Activated T-helper 17 cell treated with anti-CD3 and anti-CD28 coated beads, Interleukin-2, amount 50 U/mL, for 72 hours (primary cell): ENCODE measurements at places on chromosomes 6 and 20.

DNA sequence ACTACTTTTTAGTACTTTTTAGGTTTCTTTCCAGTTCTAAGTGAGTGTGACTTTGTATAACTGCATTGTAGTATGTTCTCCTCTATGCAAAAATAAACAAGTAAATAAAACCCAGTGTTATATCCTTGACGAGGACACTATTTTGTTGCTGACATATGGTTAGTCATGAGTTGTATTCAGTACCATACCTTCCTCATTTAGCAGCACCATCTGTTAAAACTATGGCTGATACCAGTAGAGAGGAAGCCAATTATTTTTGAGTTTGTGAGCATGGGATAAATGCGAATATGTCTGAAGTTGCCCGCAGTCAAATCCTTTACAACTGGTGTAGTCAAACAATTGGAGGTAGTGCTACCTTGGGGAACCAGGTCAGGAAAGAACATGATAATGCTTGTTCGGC is 74.1 kb downstream of the CDKAL1 start:
- H3K27me3 ChIP-seq = no peaks in the 10 kb centered on the region
- peaks cover 9% of the 10 kb centered on the region for H3K36me3 ChIP-seq
- H3K27ac ChIP-seq = no peak overlapping the region
- peaks cover 6% of the 10 kb centered on the region for H3K4me1 ChIP-seq
- no peak overlapping the region for H3K4me3 ChIP-seq
- no peak for ATAC-seq

- no peak overlapping the region for H3K27ac ChIP-seq
- no peaks in the 10 kb centered on the region for H3K27me3 ChIP-seq
- H3K4me1 ChIP-seq = no peaks in the 10 kb centered on the region
- no peak for ATAC-seq
- H3K4me3 ChIP-seq = no peak overlapping the region
Measured at GRCh38 chr20:37866051-37866450, 36.9 kb upstream of the VSTM2L start.

GRCh38 chr6:118650582-118651281 is 659 bp downstream of the CEP85L start:
- H3K27ac ChIP-seq = peak overlapping the region; percentile 25
- no peaks in the 10 kb centered on the region for H3K27me3 ChIP-seq
- ATAC-seq = peak; percentile 47
- H3K36me3 ChIP-seq = peaks cover 33% of the 10 kb centered on the region

- H3K27me3 ChIP-seq = peaks cover 3% of the 10 kb centered on the region
- H3K4me1 ChIP-seq = no peaks in the 10 kb centered on the region
- H3K4me3 ChIP-seq = no peak overlapping the region
- H3K36me3 ChIP-seq = no peaks in the 10 kb centered on the region
- no peak for ATAC-seq
Measured at GRCh38 chr6:165973473-165973872, 194.2 kb downstream of the TBXT start.

DNA sequence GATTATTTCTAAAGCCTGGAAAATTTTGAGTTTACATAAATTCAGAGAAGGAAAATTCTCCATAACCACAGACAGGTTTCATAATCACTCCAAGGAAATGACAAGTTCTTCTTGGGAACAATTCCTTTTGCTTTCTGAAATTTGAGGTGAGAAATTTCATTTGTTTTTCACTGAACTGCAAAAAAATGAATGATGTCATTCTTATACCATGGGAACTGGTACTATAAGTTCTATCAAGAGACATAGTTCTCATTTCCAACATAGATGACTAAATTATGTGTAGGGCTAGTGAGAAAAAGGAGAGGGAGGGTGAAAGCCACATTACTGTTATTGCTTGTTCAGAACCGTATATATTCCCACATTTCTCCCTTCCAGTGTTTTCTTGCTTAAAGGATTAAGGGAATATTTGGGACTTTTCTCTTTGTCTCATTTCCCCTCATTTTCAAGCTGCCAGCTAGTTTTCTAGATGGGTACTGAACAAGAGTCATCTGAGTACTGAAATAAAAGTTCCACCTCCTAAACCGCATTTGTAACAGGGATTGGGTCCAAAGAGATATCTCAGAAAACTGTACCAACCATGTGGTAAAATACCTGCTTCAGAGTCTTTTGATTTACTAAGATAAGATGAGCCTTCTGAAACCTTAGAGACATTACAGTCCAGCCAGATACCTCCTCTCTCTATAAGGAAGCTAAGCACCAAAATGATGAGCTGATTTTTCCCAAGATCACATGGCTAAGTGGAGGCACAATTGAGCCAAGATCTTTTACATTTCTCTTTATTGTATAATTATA is 144.3 kb upstream of the PRDM1 start:
- no peaks in the 10 kb centered on the region for H3K36me3 ChIP-seq
- peaks cover 8% of the 10 kb centered on the region for H3K4me1 ChIP-seq
- peak; percentile 87 for ATAC-seq
- peaks cover 5% of the 10 kb centered on the region for H3K27me3 ChIP-seq

DNA sequence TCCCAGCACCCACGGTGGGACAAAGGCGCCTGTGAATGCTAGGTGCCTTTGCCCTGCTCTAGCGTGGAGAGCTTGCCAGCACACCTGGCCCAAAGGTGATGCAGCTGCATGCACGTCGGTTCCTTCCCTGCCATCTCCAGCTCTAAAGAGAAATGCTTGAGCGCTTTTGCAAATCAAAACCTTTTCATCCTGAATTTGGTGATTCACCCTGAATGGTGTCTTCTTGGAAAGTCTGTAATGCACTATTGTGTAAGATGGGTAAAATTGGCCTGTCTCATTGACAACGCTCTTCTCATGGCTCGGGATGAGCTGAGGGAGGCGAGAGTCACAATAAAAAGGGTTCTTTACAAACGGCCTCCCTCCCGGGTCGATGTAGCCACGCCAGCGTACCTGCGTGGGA is 103.1 kb upstream of the ID4 start:
- no peaks in the 10 kb centered on the region for H3K4me1 ChIP-seq
- no peaks in the 10 kb centered on the region for H3K27me3 ChIP-seq
- H3K27ac ChIP-seq = no peak overlapping the region

GRCh38 chr6:46638650-46639049 is 14.0 kb downstream of the CYP39A1 start:
- ATAC-seq = no peak
- no peak overlapping the region for H3K4me3 ChIP-seq

- no peaks in the 10 kb centered on the region for H3K4me1 ChIP-seq
- H3K27me3 ChIP-seq = no peaks in the 10 kb centered on the region
- H3K27ac ChIP-seq = no peak overlapping the region
- no peak for ATAC-seq
- H3K4me3 ChIP-seq = no peak overlapping the region
Measured at GRCh38 chr20:14295238-14295637, 42.2 kb downstream of the FLRT3 start.

DNA sequence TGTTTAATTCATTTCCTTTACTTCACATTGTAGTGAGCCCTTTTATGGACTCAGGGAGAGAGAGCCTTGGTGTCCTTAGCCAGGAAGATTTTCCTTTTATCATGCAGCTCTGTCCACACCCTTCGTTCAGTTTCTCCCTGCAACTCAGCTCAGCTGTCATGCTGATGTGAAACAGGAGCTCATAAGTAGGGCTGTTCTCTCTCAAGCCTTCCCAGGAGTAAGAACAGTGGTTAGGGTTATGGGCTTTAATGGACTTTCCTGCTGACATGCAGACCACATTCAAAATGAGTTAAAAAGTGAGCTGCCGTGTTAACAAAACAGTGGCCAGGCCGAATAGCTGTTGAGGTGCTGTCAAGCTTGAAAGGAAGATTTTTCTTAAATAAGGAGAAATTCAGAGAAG is 104.1 kb downstream of the BCKDHB start:
- peaks cover 5% of the 10 kb centered on the region for H3K4me1 ChIP-seq
- no peaks in the 10 kb centered on the region for H3K36me3 ChIP-seq
- H3K4me3 ChIP-seq = no peak overlapping the region
- ATAC-seq = no peak
- no peak overlapping the region for H3K27ac ChIP-seq
- no peaks in the 10 kb centered on the region for H3K27me3 ChIP-seq

DNA sequence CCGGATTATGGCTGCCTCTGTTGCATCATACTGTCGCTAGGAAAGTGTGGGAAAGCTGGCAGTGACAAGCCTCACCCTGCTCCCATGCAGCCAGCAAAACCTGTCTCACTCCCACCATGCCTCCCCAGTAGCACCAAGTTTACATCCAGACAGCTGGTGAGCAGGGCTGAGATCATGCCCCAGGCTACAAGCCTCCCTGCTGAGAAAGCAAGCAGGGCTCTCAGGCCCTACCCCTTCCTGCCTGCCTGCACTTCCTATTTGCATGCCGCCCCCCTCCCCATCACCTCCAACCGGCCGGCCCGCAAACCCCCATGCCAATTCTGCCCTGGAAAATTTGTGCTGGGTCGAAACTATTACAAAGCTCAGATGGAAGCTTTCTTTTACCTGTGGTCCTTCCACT is 408.2 kb upstream of the FKBP1C start:
- no peak overlapping the region for H3K4me3 ChIP-seq
- no peak overlapping the region for H3K27ac ChIP-seq
- H3K4me1 ChIP-seq = no peaks in the 10 kb centered on the region
- H3K27me3 ChIP-seq = no peaks in the 10 kb centered on the region
- H3K36me3 ChIP-seq = no peaks in the 10 kb centered on the region

- no peak overlapping the region for H3K4me3 ChIP-seq
- peaks cover 8% of the 10 kb centered on the region for H3K4me1 ChIP-seq
- no peak for ATAC-seq
- peaks cover 7% of the 10 kb centered on the region for H3K27me3 ChIP-seq
Measured at GRCh38 chr6:21987501-21987957, 309.3 kb downstream of the PRL start.

DNA sequence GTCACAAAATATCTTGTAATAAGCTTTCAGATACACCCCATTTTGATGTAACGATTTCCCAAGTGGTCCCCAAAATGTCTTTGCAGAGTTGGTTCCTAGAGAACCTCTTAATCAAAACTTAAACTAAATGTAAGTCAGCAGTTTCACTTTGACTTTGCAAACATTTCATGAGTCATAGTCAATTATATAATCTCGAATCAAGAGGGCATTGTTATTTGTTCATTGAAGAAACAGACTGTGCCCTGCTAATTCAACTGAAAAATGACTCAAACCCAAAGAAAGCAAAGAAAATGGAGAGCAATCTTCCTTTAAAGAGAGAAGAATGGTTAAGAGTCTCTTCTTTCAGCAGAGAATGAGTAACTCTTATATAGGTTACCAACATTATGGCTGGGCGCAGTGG is 58.3 kb downstream of the IPCEF1 start:
- peaks cover 4% of the 10 kb centered on the region for H3K4me1 ChIP-seq
- H3K27ac ChIP-seq = peak overlapping the region; percentile 56
- H3K27me3 ChIP-seq = no peaks in the 10 kb centered on the region
- no peaks in the 10 kb centered on the region for H3K36me3 ChIP-seq
- ATAC-seq = peak; percentile 50
- H3K4me3 ChIP-seq = no peak overlapping the region

- no peak for ATAC-seq
- no peak overlapping the region for H3K4me3 ChIP-seq
Measured at GRCh38 chr6:2179241-2179640, 66.2 kb downstream of the GMDS start.

DNA sequence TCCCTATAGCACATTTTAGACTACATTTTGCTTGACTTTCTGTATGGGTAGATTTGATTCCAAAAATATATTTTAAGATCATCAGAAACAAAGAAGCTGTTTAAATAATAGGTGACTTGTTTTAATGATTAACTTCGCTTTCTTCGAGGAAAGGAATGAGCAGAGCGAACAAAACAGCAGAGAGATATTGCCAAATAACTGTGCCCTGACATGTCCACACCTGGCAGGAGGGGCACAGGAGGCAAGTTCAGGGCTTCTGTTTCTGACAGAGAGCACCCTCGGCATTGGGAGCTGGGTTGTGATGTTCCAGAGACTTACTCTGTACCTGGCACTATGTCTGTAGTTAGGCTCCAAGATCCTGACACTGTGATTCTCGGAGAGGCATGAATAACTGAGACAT is 155.7 kb upstream of the SASH1 start:
- no peaks in the 10 kb centered on the region for H3K36me3 ChIP-seq
- H3K4me1 ChIP-seq = no peaks in the 10 kb centered on the region
- no peak overlapping the region for H3K27ac ChIP-seq
- peaks cover 39% of the 10 kb centered on the region for H3K27me3 ChIP-seq
- no peak for ATAC-seq

DNA sequence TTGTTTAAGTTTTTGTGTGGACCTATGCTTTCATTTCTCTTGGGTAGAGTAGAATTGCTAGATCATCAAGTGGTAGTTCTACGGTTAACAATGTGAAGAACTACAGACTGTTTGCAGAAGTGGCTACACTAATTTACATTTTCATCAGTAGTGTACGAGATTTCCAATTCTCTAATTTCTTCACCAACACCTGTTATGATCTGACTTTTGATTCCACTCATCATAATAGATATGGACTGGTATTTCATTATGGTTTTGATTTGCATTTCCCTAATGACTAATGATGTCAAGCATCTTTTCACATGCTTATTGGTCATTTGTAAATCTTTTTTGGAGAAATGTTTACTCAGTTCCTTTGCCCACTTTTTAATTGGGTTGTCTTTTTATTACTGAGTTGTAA is 244.4 kb downstream of the GMDS start:
- no peak overlapping the region for H3K27ac ChIP-seq
- H3K36me3 ChIP-seq = no peaks in the 10 kb centered on the region
- H3K4me1 ChIP-seq = no peaks in the 10 kb centered on the region
- no peak overlapping the region for H3K4me3 ChIP-seq
- H3K27me3 ChIP-seq = no peaks in the 10 kb centered on the region
- no peak for ATAC-seq

- no peaks in the 10 kb centered on the region for H3K27me3 ChIP-seq
- no peak overlapping the region for H3K27ac ChIP-seq
- peaks cover 4% of the 10 kb centered on the region for H3K4me1 ChIP-seq
- ATAC-seq = no peak
- peaks cover 43% of the 10 kb centered on the region for H3K36me3 ChIP-seq
Measured at GRCh38 chr6:138897031-138897430, 91.0 kb downstream of the REPS1 start.

- H3K27ac ChIP-seq = peak overlapping the region; percentile 73
- peak; percentile 92 for ATAC-seq
- H3K4me3 ChIP-seq = peak overlapping the region; percentile 44
- H3K4me1 ChIP-seq = peaks cover 10% of the 10 kb centered on the region
Measured at GRCh38 chr6:44064089-44064947, 62.9 kb downstream of the MRPL14 start.

DNA sequence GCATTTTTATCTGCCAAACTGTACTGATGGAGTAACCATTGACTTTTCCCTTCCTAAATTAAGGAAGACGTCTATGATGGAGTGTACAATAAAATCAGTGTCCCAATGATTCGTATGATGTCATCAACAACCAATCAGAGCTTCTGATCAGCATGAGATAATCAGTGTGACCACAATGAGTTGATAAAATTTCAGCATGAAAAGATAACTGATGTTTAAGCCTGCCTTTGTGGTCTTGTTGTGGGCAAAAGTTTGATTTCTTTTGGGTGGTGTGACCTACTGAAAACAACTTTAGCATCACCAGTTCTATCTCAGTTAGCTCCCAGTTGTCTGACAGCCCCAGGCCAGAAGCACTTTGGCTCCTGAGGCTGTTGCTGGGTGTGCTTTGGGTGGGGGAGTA is 3.3 kb downstream of the PCIF1 start:
- H3K36me3 ChIP-seq = peaks cover 57% of the 10 kb centered on the region
- no peak for ATAC-seq
- H3K4me3 ChIP-seq = peak overlapping the region; percentile 99
- no peaks in the 10 kb centered on the region for H3K27me3 ChIP-seq
- peaks cover 15% of the 10 kb centered on the region for H3K4me1 ChIP-seq
- H3K27ac ChIP-seq = peak overlapping the region; percentile 90
